ENCODE measurements at places on chromosomes 1 and 21.

GRCh38 chr1:234962340-234962989 lies 166.2 kb downstream of the TOMM20 start:
- DNase-seq = peak; percentile 98

- DNase-seq = no peak
Observed at GRCh38 chr21:42299324-42300044, 15.7 kb downstream of the TFF3 start.

- DNase-seq = peak; percentile 87
Observed at GRCh38 chr21:35559128-35559828, 501.0 kb downstream of the SETD4 start.

DNA sequence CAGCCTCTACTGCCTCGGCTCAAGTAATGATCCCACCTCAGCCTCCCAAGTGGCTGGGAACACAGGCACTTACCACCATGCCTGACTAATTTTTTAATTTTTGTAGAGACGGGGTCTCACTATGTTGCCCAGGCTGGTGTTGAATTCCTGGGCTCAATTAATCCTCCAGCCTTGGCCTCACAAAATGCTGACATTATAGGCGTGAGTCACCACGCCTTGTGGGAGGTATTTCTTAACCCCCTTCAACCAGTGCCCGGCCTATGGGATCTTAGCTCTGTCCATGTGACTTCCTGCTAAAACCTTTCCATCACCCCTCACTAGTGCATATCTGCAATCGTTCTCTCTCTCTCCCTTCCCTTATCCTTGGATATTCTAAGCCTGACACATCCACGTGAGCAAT lies 86.4 kb downstream of the FOXD2 start:
- DNase-seq = no peak

GRCh38 chr21:27647401-27647800 lies 680.5 kb upstream of the ADAMTS5 start:
- DNase-seq = no peak

- DNase-seq = no peak
Observed at GRCh38 chr1:230101556-230101955, 34.5 kb downstream of the GALNT2 start.

- DNase-seq = no peak
Observed at GRCh38 chr1:109296782-109297181, 10.0 kb downstream of the MYBPHL start.

- no peak for DNase-seq
Observed at GRCh38 chr1:81509594-81509993, 291.1 kb upstream of the ADGRL2 start.

DNA sequence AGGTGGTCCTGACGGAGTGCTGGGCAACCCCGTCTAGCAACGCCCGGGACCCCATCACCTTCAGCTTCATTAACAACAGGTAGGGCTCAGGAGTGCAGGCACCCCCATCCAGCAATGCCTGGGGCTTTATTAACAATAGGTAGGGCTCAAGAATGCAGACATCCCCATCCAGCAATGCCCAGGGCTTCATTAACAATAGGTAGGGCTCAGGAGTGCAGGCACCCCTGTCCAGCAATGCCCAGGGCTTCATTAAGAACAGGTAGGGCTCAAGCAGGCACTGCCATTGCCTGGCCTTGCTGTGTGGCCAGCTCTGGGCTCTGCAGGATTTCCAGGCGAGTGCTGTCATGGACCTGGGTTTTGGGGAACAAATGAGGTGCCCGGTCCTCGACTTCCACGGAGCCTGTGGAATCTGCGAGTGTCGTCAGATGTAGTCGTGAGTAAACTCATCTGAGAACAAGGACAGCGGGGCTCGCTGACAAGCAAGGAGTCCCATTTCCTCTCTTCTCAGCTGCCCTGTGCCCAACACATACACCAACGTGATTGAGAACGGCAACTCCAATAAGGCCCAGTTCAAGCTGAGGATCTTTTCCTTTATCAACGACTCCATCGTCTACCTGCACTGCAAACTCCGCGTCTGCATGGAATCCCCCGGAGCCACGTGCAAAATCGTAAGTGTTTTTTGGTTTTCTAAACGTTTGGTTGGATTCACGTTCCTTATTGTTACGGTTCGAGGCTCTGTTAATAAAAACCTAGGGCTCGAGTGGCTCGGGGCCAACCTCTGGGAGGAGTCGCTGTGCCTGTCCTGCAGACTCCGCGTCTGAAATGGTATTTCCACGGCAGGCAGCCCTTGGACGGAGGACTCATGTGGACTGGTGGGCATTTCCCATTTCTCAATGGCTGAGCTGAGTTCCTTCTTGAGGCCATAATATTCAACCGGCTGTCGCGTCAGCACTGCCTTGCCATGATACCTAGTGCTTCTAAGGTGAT lies 56.3 kb downstream of the UMODL1 start:
- DNase-seq = no peak

GRCh38 chr1:3695326-3696217 lies 43.3 kb downstream of the TP73 start:
- no peak for DNase-seq

- DNase-seq = no peak
Observed at GRCh38 chr1:246513619-246514343, 6.7 kb upstream of the SMYD3 start.

DNA sequence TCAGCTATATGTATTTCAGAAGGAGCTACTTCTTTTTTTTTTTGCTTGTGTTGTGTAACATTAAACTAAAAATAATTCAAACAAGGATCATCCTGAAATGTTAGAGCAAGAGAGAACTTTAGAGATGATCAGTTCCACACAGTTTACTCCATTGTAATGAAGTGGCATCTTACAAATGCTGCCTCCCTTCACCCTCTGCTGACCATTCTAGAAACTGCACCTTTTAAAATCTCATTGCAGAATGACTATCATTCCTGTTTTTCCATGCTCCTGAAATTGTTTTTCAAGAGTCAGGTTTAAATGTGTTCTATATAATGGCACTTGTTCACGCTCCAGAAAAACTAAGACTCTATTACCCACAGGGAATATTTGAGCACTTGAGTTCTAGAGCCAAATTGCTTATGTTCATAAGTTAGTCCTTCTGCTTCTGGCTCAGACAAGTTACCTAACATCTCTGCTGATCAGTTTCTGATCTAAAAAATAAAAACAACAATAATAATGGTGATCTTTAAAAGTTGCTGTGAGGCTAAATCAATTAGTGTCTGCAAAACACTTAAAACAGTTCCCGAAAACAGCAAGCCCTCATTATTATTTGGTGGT lies 21.5 kb upstream of the SLC44A5 start:
- DNase-seq = no peak

DNA sequence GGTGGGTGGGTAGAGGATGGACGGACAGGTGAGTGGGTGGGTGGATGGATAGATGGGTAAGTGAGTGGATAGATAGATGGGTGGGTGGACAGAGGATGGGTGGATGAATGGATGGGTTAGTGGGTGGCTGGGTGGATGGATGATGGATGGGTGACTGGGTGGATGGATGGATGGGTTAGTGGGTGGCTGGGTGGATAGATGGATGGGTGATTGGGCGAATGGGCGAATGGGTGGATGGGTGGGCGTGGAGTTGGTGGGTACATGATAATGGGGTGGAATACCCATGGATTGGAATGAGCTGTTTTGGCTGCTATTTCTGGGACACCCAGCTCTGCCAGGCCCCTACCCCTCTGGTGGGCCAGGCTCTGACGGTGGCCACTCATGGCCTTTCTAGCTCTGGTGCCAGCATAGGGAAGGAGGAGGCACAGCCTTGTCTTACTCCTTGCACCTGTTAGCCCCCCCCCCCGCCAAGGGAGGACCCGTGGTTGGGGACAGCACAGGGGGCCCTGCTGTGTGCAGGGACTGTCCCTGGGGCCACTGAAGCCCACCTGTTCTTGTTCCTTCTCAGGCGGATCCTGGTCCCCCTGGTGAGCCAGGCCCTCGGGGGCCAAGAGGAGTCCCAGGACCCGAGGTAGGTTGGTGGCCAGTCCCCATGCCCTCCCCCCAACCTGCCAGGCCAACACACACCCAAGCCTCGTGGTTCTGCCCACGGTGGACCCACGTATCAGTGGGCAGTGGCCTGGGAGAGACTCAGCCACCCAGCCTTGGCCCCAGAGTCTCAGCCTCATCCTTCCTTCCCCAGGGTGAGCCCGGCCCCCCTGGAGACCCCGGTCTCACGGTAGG lies 26.4 kb downstream of the COL6A2 start:
- no peak for DNase-seq

DNA sequence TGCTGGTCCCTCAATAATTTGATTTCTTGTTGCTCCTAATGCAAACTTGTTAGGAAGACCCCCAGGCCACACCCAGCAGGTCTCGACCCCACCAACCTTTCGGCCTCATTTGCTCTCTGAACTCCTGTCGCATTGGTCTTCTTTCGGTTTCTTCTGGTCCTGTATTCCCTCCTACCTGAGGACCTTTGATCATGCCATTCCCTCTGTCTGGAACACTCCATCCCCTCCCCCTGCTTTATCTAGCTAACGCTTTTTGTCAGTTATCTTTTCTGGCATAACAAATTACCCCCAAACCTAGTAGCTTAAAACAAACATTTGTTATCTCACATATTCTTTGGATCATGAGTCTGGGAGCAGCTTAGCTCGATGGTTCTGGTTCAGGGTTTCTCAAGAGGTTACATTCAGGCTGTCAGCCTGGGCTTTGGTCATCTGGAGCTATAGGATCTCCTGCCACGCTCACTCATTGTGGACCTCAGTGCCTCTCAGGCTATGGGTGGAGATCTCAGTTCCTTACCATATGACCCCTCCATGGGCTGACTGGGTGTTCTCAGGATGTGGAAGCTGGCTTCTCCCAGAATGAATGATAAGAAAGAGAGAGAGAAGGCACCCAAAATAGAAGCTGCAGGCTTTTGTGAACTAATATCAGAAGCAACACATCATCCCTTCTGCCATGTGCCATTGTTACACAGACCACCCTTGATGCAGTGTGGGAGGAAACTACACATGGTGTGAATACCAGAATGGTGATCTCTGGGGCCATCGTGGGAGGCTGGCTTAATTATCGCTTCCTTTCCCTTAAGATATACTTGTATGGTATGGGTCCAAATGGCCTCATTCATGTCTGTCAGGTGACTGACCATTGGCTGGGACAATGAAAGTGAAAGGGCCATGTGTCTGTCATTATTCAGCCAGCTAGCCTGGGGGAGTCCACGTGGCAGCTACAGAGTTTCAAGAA lies 29.1 kb upstream of the BCAR3 start:
- DNase-seq = no peak

GRCh38 chr1:94592571-94592920 lies 51.0 kb upstream of the F3 start:
- no peak for DNase-seq

DNA sequence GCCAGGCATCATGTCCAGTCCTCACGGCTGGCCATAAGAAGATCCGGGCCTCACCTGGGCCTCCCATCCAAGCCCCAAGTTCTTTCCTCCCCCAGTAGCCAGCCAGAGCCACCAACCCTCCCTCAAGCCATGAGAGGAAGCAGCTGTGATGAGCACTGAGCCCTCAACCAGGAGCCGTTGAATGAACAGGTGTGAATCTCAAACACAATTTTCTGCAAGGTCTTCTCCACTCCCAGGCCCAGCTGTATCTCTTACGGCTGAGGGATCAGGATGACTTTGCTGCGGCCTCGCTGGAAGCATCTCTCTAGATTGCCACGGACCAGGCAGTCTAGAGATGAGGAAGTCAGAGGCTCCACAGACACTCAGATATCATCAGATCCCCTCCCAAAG lies 9.8 kb upstream of the CLDN14 start:
- no peak for DNase-seq

GRCh38 chr1:75785320-75785982 lies 605 bp upstream of the RABGGTB start:
- no peak for DNase-seq

DNA sequence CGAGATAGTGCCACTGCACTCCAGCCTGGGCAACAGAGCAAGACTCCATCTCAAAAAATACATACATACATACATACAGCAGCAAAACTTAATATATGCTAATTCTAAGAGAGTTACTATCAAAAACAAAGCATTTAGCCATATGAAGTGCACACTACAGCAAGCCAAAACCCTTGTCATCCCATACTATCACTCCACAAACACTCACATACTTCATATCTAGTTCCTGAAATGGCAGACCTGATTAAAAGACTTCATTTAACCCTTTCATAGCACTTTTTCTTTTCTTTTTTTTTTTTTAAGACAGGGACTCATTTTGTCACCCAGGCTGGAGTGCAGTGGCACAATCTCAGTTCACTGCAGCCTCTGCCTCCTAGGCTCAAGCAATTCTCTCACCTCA lies 65.6 kb downstream of the COP1 start:
- no peak for DNase-seq

GRCh38 chr1:228094432-228095016 lies 8.6 kb downstream of the C1orf35 start:
- no peak for DNase-seq

DNA sequence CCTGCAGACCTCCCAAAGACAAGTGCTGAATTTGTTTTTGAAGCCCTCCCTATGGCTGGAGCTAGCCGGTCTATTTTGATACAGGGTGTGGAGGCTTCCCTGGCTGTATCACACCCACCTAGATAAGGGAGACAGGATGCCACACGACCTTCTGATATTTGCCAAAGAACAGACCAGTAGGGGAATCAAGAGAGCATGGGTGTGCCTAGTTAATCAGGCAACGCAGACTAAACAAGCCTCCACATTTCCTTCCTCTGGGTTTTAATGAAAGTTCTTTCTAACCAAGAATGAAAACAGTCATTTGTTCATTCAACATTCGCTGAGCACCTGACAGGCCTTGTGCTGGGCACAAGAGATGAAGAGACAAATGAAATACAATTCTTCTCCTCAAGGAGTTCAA lies 446.8 kb downstream of the PLPP3 start:
- no peak for DNase-seq

DNA sequence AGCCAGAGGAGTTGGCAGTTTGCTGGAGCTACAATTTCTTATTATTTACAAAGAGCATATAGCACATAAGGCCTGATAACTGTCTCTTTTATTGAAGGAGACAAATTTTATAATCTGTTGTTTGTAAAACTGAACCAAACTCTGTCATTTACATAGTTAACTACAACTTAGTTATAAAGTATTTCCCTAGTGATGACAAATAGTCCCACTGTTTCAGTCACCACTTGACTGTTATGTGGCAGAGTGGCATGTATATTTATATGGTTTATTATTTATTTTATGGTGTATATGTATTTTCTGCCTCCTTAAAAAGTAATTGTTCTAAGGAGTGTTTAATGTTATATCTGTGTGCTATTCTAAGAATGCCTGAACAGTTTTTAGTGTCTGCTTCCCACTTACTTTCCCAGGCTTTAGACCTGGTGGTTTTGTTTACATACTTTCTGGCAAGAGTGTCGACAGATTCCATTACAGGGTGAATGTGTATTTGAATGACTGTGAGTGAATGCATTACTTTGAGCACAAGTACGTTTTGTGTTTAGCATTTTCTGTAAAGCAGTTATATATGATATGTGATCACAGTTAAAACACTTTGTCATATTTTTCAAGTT lies 10.0 kb downstream of the TSEN15 start:
- DNase-seq = peak; percentile 59

- DNase-seq = no peak
Observed at GRCh38 chr21:40564318-40564717, 282.6 kb downstream of the DSCAM start.

- no peak for DNase-seq
Observed at GRCh38 chr1:194865383-194865782, 1679.0 kb upstream of the B3GALT2 start.

DNA sequence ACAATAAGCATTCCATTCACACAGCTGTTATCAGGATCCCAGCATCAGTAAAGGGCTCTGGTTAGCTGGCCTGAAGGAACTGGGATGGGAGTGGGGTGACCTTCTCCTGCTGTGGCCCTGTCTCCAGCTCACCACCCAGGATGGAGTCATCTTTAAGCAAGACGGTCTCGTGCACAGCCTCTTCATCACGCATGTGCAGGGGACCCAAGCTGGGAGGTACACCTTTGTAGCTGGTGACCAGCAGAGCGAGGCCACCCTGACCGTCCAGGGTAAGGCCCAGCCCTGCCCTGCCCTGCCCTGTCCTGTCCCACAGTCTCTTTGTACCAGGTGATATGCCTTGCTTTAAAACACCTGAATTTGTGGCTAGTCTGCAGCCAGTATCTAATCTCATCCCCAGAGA lies 24.3 kb downstream of the IGFN1 start:
- DNase-seq = no peak

Measured in fibroblast of skin of left biceps (primary cell).